ENCODE measurements at places on chromosomes 12 and 14.

DNA sequence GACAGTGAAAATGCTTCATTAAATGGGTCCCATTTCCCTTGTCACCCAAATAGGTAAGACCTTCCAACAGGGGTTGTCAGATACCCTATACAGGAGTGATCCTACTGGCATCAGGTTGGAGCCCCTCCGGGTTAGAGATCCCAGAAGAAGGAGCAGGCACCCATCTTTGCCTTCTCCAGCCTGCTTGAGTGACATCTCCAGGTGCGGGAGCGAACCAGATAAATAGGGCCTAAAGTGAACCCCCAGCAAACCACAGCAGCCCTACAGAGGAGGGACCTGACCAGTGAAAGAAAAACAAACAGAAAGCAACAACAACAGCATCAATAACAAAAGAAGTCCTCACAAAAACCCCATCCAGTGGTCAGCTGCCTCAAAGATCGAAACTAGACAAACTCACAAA is 182.2 kb downstream of the SLC5A8 start:
- DNase-seq, result no peak

GRCh38 chr14:80560800-80561657 is 349.7 kb upstream of the DIO2 start:
- no peak for DNase-seq

- DNase-seq, result peak; percentile 51
Measured at GRCh38 chr14:96363751-96364336, 518 bp downstream of the GSKIP start.

DNA sequence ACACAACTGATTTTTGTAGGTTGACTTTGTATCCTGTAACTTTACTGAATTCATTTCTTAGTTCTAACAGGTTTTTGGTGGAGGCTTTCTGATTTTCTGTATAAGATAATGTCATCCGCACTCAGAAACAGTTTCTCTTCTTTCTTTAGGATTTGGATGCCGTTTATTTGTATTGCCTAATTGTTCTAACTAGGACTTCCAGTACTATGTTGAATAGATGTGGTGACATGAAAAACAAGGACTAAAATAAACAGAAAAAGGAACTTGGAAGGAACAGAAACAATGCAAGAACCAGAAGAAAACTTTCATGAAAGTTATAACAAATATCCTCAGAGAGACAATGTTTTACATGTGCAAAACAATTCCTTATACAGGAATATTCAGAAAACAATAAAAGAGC is 100.3 kb downstream of the GTF2A1 start:
- DNase-seq, result no peak

- DNase-seq, result no peak
Measured at GRCh38 chr14:104579507-104579906, at the start of gene C14orf180. Gene C14orf180, plus strand, starts transcription at chr14:104579764. Its CDS starts 6,667 bp downstream, at chr14:104586431.

- DNase-seq, result no peak
Measured at GRCh38 chr12:75859868-75860267, 171.7 kb downstream of the PHLDA1 start.

- DNase-seq, result no peak
Measured at GRCh38 chr14:97948841-97949240, 1151.7 kb downstream of the VRK1 start.

DNA sequence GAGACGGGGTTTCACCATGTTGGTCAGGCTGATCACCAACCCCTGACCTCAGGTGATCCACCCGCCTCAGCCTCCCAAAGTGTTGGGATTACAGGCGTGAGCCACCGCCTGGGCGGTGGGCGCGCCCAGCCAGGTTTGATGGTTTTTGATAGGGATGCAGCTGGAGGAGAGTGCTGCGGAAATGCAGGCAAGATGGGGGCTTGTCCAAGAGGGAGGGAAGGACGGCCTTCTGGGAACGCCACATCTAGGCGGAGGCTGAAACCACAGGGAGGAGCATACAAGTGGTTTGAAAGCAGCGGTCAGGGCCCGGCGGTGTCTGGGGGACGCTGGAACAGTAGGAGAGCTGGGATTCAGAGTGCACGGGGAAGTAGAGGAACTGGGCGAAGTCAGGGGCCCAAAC is 134.6 kb downstream of the VRK1 start:
- DNase-seq, result no peak

DNA sequence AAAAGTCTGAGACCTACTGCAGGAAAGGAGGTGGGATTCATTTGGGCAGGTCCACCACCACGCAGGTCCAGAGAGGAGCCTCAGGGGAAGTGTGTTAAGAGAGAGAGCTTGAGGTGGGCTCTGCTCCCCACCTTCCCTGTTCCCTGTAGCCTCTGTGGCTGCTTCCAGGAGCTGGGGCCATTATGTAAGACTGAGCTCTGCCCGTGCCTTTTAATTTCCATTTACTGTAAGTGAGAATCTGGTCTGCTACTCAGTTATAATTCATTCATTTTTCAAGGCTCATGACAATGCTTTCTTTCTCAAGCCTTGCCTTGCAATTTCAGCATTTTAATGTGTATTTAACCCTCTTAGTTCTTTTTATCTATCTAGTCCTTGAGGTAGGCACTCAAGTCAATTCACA is 8.3 kb downstream of the SLC4A8 start:
- no peak for DNase-seq

- no peak for DNase-seq
Measured at GRCh38 chr12:17283563-17283962, 677.6 kb upstream of the LMO3 start.

- DNase-seq, result peak; percentile 44
Measured at GRCh38 chr12:2682296-2683251, 112.2 kb upstream of the FKBP4 start.

- no peak for DNase-seq
Measured at GRCh38 chr12:108734200-108734906, 3.0 kb upstream of the CORO1C start.

GRCh38 chr12:44314007-44314500 is 478.2 kb downstream of the TMEM117 start:
- DNase-seq, result no peak

DNA sequence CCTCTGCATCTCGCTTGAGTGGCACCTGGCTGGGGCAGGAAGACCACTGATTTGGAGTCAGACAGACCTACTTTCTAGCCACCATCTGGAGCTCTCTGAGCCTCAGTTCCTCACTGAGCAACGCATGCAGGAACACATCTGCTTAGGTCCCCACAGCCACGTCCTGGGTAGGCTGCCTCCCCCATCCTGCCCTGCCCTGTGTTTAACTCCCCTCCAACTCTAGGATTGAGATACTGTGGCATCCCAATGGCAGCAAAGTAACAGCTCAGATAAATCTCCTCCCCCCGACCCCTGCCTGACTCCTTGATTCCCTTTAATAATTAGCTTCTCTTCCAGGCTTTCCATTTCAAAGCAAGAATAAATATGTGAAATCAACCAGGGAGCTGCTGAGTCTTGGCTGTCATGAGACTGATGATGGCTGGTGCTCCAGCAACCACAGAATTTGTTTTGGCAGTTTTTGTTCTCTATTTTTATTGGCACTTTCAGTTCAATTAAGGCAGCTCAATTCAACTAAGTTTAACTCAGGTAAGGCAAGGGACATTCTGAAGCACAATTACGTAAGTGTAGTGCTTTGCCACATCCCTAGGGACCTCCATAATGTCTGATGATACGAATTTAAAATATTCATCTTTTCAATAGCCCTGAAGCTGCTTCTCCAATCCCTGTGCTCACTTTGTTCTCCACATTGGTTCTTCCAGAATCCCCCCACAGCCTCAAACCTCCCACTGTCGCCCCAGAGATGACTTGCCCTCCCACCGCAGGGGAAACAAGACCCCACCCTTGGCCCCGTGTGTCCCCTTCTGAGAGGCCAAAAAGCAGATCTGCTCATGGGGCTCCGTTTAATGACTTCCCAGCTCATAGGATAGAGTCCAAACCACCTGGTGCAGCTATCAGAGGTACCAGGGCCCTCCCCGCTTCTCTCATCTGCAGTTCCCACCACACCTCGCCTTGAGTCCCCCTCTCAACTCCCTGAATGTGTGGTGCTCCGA is 58.2 kb downstream of the ESR2 start:
- DNase-seq, result no peak

- no peak for DNase-seq
Measured at GRCh38 chr14:52650774-52651173, 44.6 kb downstream of the ERO1A start.

GRCh38 chr12:2332947-2333346 is 280.2 kb downstream of the CACNA1C start:
- no peak for DNase-seq

DNA sequence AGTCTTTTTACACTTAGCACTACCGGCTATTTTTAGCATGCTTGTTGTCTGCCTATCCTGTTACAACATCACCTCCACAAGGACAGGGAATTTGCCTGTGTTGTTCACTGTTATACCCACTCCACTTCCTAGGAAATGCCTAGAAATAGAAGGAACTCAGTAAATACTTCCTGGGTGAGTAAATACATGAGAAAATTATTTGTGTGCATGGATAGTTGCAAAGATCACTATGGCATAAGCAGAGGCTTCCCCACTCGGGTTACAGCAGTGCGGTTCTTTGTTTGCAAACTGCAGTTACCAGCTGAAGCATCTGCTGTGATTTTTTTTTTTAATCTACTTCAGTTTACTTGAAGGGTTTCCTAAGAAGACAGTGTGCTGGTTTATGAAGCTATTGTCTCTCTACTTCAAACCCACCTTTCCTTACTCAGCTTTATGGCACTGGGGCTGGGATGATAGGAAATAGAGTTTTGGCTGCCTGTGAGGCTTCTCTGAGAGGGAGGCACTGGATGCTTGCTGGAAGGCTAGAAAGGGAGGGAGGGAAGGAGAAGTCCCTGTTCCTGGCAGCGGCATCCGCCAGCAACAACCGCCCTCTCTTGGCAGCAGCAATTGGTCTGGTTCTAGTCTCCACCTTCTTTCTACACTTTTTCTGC is 29.0 kb downstream of the PDE6H start:
- DNase-seq, result peak; percentile 21

DNA sequence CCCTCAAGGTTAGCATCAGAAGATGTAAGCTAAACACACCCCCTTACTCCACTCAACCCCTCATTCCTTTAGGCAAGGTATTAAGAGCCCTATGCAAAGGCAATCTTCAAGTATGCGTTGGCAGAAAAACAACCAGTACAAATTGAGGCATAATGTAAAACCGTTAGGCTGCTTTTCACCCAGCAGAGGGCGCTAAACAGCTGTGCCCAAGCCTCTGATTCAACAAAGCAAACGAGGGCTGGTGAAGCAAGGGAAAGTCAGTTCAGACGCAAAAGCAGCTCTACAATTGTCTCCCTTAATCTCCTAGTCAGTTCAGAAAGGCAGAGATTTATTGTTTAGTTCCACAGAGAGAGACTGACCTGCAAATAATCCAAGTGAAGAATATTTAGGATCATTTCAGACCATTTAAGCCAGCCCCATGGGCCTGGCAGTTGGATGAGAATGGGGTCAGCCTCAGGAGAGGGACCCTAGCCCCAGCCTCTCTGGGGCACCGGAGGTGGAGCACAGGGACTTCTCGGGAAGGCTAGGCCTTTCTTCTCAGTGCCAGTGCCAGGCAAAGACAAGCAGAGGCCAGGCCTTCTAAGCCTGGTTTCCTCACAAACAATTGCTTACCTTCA is 23.5 kb downstream of the DCAF5 start:
- DNase-seq, result peak; percentile 87

GRCh38 chr12:2754208-2754607 is 40.6 kb upstream of the FKBP4 start:
- DNase-seq, result no peak

DNA sequence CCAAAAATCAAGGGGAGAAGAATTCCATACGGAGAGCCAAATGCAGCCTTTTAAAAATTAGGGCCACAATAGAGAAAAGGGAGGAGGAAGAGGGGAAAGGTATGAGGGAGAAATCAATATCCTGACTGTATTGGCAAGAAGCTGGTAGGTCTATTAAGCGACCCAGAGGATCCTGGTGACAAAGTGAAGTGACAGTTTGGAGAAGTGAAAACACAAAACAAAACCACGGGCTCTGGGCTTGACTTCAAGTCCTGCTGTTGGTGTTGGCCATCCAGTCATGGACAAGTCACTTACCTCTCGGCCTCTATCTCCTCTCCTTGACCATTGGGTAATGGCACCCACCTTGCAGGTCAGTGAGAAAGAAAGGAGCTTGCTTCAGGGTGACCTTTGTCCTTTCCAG is 47.0 kb upstream of the KCNA5 start:
- no peak for DNase-seq

GRCh38 chr12:5173511-5174011 is 129.9 kb downstream of the KCNA5 start:
- DNase-seq, result no peak

DNA sequence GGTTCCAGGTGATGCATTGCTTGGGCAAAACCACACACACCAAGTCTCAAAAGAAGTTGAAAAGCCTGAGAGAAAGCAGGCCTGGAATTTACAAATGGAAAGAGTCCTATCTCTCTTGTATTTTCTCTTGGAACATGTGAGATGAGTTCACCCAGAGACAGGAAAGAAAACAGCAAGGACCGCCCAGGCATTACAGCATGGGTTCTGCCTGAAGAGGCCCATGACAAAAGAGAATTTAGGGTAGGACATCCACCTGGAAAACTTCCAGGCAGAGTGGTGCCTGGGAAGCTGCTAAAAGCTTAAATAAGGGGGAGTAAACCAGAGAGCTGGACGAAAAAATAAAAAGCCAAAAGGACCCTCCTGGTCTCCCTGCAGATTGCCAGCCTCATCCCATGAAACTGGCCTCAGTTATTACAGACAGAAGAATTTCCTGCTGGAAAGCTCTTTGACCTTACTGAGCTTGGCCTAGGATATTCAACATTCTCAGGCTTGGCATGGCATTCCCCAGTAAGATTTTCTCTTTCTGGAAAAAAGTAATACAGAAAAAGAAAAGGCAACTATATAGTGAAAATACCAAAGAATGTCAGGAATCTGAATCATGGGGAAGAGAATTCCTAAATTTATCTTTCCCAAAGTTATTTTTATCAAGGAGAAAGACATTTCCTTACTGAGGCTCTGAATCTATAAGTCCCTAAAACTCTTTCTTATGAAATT is 121.3 kb upstream of the NUDT4 start:
- no peak for DNase-seq

- DNase-seq, result no peak
Measured at GRCh38 chr14:75979648-75980565, 1.9 kb downstream of the TGFB3 start.

- no peak for DNase-seq
Measured at GRCh38 chr12:68539615-68539952, 71.1 kb upstream of the RAP1B start.

DNA sequence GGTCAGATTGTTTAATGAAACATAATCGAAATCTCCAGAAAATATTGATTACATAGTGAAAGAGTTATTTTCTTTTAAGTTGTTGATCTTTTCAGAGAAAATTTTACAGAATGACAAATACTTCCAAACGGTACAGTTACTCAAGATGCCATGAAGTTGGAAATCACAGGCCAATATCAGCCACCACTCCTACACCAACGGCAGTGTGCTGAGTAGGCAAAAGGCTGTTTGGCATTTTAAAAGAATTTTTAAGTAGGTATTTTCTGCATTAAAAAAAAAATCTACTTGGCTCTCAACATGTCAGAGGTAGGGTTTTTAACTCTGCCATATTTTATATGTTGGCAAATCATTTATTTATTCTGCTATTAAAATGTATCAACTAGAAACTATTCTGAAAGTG is 21.7 kb downstream of the SLC38A4 start:
- DNase-seq, result no peak
